ENCODE measurements at places on chromosomes 4 and X.

DNA sequence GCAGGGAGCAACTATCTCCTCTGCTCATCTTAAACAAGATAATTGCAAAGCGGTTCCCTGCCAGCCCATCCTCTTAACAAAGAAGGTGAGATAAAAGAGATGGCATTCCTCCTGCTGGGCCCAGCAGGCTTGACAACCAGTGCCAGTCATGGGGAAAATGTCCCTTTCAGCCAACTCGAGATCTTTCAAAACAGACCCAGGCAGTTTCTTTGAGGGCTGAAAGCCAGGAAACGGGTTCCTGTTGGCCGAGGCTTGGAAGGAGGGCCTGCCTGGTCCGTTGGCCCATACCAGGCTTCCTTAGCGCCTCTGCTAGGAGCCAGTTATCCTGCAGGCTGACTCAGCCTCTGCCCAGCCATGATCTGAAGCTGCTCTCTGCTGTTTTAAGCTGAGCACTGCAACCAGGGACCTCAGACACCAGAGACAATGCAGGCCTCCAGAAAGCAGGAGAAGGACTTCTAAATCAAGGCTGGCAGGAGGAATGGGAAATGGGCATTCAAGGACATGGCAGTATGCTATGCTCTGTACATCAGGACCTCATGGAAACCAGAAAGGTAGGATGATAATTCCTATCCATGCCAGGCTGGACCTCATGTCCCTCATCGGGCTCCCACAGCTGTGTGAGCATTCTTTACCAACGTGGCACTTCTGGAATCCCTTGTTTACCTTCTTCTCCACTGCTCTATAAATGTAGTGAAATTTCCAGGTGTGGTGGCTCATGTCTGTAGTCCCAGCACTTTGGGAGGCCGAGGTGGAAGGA, 42.4 kb upstream of the SLC2A9 start:
- peak; percentile 37 for DNase-seq

DNA sequence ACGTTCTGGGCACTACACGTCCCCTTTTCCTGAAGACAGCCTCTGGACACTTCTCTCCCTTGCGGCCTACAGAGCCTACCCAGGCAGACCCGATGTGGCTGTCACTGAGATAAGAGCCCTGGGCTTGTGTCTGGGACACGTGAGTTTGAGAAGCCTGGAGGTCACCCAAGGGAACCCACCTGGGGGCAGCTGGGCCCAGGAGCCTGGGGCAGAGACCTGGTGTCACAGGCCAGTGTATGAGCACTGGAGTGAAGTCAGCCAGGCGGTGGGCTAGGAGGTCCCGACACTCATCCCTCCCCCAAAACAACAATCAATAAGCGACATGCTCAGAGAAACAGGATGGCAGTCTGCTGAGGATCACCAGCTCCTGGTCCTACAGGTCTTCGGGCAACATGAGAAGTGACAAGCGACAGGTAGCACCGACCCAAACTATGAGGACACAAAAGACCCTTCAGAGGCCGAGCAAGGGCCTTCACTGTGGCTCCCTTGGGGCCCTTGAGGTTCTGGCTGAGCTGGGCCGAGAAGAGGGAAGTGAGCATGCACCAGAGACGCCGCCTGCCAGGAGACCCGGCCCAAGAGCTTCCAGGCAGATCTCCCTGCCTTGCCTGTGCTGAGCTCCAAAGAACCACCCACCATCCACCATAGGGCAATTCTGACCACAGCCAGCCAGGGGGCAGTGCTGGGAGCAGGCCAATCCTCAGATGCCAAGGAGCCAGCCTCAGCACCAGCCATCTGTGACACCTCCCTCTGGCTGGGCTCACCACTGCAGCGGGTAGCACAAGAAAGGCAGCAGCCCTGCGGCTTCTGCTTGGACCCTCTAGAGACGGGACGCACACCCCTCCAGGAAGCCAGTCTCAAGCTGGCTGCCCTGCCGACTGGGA, 11.0 kb upstream of the DUSP9 start:
- DNase-seq = no peak

- no peak for DNase-seq
Observed at GRCh38 chr4:177127658-177128057, 182.0 kb upstream of the NEIL3 start.

DNA sequence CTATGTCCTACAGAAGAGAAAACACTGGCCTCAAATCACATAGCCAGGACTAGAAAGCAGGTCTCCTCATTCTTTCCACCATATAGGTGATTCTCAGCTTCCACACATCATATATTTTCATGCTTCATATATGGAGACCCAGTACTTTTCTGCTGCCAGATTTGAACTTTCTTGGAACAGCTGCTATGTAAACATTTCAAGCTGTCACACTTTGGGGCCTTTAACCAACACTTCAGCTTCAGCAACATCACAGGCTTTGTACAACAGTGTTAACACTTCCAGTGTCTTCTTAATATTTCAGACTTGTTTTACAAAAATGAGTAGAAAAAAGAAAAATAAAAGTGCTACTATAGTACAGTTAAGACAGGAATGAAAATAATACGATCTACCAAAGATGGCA, 12.6 kb downstream of the SH3RF1 start:
- no peak for DNase-seq

- DNase-seq = no peak
Observed at GRCh38 chr4:112290341-112290740, 4.6 kb upstream of the TIFA start.

GRCh38 chr4:44160776-44161367, 287.7 kb downstream of the KCTD8 start:
- DNase-seq = no peak

- DNase-seq = no peak
Observed at GRCh38 chrX:44178274-44179053, 165.0 kb downstream of the EFHC2 start.

DNA sequence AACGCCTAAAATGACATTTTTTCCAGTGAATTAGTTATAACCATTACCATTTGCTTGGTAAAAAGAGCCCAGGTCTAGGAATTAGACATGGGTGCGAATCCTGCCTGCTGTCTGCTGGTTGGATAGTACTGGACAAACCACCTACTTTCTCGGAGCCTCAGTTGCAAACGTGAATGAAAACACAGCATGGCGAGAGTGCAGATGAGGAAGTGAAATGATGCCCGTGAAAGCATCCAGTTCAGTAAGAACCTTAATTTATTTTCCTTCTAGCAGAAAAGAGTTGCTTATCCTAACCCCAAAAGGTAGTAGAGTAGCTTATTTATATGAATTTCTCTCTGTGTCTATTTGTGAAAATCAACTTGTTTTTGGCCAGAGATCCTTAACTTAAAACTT, 171.4 kb upstream of the GALNT7 start:
- no peak for DNase-seq

GRCh38 chr4:185411849-185412248, 13.9 kb downstream of the UFSP2 start:
- no peak for DNase-seq

DNA sequence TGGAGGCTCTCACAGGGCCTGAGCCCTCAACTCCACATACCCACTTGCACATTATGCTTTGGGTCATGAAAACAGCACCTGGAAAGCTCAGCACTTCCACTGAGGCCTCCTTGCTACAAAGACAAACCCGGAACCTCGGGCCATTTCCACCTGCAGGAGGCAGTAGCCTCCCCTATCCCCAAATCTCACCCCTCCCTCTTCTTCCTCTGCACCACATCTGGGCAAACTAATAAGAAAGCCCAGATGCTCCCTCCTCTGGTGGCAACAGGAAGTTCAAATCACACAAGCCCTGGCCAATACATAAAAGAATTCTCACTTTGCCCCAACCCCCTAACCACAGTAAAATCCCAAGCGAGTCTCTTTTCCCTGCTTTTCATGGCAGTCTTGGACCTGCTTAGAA, 136.4 kb downstream of the MAPK10 start:
- DNase-seq = no peak

DNA sequence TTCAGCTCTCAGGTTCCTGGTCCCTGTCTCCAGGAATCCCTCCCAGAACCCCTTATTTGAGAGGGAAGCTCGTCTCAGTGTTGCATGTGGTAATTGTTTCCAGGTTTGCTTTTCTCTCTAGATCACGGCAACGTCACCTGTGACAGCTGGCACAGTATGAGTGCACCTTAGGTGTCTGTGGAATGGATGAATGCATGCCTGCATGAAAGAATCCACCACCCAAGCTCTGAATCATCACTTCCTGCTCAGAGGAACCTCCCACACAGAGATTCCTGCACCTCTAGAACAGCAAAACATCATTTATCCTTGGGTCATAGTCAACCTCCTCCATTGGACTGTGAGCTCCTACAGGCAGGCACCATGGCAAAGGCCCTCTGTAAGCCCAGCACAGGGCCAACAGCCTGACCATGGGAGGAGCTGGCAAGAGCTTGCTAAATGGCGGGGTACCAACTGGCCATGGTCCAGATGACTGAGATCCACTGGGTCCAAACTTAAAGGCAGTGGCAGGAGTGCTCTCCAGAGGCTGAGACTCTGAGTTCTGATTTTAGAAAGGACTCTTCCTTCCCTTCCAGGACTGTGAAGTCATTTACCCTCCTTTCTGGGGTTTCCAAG, 116.2 kb downstream of the SLC2A9 start:
- no peak for DNase-seq

DNA sequence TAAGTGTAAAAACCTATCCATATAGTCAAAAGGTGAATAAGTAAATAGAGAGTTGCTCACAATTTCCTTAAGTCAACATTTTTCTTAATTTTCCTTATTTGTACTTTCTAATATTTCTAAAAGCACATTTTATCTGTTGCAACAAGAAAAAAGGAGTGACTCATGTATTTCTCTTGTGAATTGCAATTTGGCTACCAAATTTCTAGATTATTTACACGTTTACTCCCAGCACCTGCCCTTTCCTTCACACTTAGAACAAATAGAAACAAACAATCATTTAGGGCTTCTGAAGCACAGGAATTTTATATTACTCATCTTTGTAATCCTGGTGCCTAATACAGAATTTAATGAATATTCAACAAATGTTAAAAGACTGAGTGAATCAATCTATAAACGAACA, 22.2 kb downstream of the BTC start:
- no peak for DNase-seq

DNA sequence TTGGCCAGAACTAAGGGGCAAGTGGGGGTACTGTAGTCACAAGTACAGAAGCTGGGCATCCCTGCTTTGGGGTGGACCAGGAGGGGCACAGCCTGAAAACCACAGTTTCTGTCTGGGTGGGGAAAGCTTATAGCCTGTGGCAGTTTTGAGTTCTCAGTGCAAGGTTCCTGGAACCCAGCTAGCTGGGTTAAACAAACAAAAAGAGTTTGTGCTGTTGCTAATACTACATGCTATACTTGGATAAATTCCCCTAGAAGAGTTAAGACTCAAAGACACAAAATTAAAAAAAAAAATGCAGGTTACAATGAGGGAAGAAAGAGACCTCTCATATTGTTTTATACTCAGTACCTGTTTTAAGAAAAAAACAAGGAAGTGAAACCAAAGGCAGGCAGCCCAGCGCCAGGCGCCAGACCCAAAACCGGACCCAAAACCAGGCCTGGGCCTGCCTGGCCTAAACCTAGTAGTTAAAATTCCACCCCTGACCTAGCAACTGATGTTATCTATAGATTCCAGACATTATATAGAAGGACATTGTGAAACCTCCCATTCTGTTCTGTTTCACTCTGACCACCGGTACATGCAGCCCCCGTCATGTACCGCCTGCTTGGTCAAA, 50.8 kb downstream of the SLC2A9 start:
- no peak for DNase-seq

- no peak for DNase-seq
Observed at GRCh38 chrX:20205927-20206708, 60.6 kb downstream of the RPS6KA3 start.

GRCh38 chr4:154490234-154490582, 1.4 kb downstream of the DCHS2 start:
- no peak for DNase-seq

- no peak for DNase-seq
Observed at GRCh38 chrX:106702636-106703035, 23.9 kb upstream of the RNF128 start.

DNA sequence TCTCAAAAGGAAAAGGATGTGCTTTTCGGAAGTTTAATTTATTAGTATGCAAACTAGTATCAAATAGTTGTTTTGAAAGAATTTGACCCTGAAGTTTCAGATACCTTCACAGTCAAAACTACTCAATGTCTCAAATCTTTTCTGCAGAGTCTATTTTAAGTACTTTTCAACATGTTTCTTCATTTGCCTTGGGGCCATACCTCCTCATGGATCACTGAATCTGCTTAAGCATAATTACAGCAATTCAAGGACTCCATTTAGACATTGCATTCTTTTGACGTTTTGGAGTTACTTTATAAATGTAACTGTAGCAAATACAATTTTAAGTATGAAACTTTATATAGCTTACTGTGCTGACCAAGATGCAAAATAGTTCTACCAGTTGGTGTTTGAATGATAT, 25.5 kb downstream of the PALLD start:
- peak; percentile 58 for DNase-seq

DNA sequence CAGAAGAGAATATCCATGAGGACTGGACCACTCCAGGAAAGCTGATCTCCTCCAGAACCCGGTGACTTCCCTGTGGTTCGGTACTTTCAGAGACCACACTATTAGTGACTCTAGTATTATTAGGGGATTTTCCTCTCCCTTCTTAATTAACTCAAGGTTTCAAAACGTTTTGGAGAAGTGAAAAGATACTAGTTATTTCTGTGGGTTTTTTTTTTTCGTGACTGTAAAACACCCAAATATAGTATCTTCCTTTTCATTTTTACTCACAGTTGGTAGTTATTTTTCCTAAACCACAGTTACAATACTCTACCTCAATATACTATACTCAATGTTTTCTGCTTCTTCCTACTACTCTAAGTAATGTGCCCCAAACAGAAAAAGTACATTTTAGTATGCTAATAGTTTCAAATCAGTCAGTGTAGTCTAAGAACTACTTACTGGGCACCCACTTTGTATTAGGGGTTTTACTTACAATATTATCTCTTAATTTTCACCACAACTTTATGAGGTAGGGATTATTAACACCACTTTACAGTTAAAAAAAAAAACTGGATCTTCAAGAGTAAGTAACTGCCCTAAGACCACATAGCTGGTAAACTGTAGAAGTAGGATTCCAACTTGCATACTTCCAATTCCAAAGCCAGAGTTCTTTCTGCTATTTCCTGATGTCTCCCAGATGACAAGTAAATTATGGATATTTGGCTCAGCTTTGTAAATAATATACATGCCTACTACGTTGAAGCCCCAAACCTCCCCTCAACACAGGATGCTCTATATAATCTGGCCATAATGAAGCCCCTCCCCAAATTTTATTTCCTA, 45.0 kb downstream of the SLC9A7 start:
- DNase-seq = no peak

DNA sequence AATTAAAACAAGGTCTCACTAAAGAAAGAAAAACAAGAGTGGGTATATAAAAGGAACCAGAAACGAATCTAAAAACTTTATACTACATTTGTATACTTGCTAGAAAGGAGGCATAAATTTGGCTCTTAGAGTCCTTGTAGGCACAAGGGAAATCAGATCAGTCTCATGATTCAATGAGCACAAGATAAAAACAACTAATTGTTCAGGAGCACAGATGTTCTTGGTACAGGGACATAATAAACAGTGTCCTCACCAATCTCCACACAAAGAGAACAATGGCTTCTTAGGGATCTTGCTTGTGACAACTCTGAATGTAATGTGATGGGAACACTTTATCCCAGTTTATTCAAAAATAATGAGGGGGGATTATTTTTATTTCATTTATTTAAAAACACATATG, 28.3 kb downstream of the TMEM144 start:
- no peak for DNase-seq

- no peak for DNase-seq
Observed at GRCh38 chrX:10526451-10526850, 93.9 kb downstream of the MID1 start.

- no peak for DNase-seq
Observed at GRCh38 chrX:9526965-9527364, 62.1 kb downstream of the TBL1X start.
